ENCODE measurements at places on chromosomes 4 and X.

- no peak for DNase-seq
Observed at GRCh38 chrX:33205321-33205720, 6.0 kb downstream of the DMD start.

DNA sequence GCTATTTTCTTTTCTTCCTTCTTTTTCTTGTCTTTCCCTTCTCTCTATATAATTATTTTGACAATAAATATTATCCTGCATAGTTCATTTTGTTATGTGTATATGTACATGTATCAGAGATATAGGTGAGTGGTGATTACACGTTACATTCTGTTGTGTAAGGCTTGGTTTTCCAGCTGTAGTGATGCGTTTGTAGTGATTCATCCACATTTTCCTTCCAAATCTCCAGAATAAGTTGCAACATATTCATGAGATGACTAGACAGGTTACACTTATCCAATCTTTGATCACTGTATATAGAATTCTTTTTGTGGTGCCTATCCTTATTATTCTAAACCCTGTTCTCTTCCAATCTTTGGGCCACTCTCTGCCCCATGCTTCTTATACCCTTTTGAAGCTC lies 540.2 kb downstream of the GBA3 start:
- DNase-seq: no peak

- no peak for DNase-seq
Observed at GRCh38 chr4:142367418-142368180, 478.5 kb downstream of the INPP4B start.

- no peak for DNase-seq
Observed at GRCh38 chr4:105236202-105236915, 89.7 kb downstream of the TET2 start.

- no peak for DNase-seq
Observed at GRCh38 chr4:52554612-52555355, 104.3 kb downstream of the USP46 start.

DNA sequence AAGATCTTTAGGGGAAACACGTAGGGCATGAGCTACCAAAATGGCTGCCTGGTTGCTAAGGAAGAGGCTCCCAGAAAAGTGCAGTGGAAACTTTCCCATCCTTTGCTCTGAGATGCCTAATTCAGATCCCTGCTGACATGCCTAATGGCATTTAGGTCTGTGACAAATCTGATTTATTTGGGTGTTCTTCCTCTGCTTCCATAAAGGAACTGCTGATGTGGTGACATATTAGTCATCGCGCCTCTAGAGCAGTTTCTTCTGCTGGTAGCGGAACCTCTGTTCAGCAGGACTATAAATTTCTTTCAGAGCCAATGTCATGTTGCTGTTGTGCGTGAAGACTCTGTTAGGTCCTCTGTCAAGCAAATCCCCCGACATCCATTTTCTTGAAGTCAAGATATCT lies 310.0 kb downstream of the PDHA2 start:
- DNase-seq: no peak

GRCh38 chr4:77582711-77583110 lies 22.9 kb upstream of the CXCL13 start:
- DNase-seq: no peak

DNA sequence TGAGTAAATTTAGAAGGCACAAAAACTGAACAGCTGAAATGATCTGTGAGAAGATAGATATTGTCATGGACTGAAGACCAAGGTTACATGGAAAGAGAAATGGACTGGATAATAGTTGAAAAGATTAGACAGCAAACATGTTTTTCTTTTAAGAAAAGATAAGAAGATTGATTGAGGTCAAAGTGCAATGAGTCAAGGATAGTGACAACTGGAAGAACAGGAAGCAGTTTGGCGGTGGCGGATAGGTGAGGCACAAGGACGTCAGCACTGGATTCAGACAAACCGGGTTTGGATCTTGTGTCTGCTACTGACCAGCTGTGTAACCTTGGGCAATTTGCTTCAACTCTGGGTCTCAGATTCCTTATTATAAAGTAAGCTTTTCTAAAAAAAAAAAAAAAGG lies 2.0 kb upstream of the HPGD start:
- DNase-seq: no peak

DNA sequence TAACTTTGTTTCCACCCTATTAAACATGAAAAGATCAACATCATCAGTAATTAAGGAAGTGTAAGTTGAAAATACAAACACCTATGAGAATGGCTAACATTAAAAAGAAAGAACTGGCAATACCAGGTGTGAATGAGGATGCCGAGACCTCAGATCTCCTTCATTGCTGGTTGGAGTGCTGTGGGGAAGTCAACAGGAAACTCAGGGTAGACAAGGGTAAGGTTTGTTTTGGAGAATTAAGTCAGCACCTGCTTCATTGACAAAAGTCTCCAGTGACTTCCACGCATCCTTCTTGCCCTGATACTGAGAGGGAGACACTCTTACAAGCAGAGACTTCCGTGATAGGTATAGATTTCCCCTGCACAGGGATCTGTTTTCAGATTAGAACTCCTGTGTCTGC lies 106.1 kb downstream of the IRF2 start:
- no peak for DNase-seq

GRCh38 chr4:24209131-24209530 lies 319.3 kb upstream of the PPARGC1A start:
- no peak for DNase-seq

GRCh38 chr4:16779028-16779675 lies 119.3 kb downstream of the LDB2 start:
- no peak for DNase-seq

DNA sequence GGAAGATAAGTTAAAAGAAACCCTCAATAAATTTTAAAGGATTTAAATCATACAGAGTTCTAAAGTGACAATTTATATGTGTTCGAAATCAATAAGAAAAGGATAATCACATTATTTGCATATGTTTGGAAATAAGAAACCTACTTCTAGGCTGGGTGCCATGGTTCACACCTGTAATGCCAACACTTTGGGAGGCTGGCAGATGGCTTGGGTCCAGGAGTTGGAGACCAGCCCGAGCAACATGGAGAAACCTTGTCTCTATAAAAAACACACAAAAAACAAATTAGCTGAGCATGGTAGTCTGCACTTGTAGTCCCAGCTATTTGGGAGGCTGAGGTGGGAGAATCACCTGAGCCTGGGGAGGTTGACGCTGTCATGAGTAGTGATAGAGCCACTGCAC lies 8.1 kb upstream of the SAP30 start:
- no peak for DNase-seq

DNA sequence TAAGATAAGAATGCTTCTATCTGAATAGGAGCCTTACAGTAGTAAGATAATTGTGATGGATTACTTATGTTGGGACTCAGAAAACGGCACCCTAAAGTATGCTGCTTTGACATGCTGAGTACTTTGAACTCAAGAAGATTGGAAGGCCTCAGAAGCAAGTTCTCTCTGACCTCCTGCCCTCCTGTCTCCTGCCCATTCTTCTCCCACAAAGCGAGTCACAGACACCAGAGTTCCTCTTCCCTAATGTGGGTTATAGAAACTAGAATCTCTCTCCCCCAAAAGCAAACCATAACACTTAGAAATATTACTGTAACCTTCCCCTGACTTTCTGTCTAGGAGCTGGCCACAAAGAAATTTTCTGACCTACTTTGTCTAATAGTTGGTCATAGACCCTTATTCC lies 76.5 kb downstream of the DDIT4L start:
- no peak for DNase-seq

GRCh38 chr4:19850909-19851308 lies 400.8 kb upstream of the SLIT2 start:
- no peak for DNase-seq

- DNase-seq: no peak
Observed at GRCh38 chrX:97026406-97026805, 142.7 kb downstream of the RPA4 start.

GRCh38 chr4:27084685-27085361 lies 224.2 kb downstream of the STIM2 start:
- peak; percentile 6 for DNase-seq

DNA sequence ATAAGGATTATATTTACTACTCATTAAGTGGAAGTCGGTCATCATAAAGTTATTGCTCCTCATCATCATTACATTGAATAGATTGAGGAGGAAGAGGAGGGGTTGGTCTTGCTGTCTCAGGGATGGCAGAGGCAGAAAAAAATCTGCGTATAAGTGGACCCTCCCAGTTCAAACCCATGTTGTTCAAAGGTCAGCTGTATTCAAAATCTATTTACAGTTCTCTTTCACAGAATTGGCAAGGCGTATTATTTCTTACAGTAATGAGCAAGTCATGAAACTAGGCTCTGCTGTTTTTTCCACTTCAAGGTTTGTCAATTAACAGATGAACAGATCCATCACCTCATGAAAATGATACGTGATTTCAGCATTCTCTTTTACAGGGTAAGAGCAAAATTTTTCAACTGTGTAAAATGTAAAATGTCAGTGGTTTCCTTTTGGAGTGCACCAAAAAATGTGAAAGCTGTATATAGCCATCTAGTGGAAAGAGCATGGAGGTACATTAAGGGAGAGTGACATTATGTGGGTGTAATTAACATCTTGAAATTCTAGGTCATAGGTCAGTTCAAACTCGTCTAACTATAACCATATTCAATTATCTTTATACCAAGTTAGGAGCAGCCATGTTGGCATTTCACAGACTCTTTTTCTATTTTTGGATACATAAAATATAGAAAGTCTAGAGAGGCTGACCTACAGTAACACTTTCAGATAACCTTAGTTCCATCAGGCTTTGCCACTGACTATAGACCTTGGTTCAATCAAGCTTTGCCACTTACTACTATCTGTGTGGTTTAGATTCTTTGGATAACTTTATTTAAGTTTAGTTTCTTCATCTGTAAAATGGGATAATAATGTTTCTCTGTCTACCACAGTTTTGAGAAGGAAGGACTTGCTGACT lies 30.1 kb downstream of the NEIL3 start:
- no peak for DNase-seq

GRCh38 chr4:109729718-109730618 lies at the start of gene PLA2G12A:
Gene PLA2G12A (minus strand): TSS chr4:109730070. CDS start chr4:109729809, 261 bp downstream.
- DNase-seq: peak; percentile 67

DNA sequence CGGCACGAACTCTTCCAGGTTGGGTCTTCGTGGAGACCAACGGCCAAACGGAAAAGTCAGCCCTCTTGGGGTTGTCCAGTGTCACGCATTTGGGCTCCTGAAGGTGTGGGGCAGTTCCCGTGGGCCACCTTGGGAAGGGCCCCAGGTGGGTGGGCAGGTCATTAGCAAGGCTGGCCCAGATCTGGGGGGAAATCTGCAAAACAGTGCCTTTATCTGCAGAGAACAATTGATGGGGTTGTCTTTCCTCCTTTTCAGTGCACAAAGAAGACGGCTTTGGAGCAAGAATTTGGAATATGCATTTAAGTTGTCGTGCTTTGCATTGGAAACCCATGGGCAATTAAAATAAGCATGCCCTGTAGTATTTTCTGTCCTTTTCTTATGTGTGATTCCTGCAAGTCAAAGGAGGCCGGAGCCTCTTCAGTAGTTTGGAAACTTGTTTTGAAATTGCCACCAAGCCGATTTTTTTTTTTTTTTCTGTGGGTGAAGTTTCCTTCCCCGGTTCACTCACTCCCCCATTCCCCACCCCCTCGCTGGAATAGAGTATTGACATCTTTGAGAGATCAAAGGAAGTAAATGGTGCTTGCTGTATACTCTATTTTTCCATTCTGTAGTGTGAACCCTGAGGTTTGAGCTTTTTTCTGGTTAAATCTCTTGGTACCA lies 9.8 kb downstream of the ZIC3 start:
- DNase-seq: no peak

DNA sequence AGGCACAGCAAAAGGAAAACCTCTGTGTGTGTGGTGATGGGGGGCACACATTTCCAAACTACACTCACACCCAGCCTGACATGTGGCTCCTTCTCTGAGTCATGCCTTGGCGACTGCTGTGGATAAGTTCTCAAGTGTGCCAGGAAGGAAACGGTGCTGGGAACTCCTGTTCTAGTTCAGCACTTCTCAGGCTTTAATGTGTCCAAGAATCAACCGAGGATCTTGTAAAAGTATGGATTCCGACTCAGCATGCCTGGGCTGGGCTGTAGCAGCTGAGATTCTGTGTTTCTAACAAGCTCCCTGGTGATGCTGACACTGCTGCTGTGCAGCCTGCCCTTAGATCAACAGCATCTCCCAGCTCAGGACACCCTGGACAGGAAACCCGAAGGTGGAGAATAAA lies 20.2 kb downstream of the CLNK start:
- no peak for DNase-seq

DNA sequence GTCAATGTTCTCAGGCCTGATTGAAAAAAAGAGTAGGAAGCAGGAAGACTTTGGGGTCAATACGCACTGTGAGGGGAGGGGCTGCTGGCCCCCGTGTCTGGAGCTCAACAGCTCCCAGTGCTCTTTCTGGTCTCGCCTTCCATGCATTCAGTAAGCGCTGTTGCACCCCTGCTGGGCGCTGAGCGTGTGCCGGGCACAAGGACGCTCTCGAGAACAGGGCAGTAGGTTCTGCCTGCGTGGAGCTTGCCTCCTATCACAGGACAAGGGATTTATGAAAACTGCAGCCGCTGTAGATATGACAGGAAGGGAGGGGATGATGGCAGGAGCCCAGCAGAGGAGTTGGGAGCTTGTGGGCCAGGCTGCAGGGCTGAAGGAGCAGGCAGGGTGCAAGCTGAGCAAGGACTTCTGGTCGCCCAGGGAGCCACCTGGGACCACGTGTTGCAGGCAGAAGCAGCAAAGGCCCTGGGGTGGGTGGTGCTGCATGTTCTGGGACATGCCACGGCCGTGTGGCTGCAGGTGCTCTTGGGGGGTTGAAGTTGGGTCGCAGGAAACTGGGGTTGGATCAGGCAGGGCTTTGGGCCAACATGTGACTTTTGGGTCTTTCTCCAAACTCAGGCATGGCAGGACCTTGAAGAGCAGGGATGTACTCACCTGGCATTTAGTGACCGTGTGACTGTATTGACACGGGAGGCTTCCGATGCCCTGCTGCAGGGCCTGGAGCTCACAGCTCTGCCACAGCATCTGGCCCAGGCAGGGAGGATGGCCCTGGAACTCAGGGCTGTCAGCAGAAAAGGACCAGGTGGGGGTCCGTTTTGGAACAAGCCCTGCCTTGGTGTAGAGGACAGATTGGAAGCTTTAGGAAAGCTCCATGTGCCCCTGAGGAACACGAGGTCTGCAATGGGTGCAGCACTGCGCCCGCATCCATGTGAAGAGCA lies 97.9 kb downstream of the CPZ start:
- no peak for DNase-seq

GRCh38 chr4:11546391-11547175 lies 117.9 kb upstream of the HS3ST1 start:
- DNase-seq: no peak

DNA sequence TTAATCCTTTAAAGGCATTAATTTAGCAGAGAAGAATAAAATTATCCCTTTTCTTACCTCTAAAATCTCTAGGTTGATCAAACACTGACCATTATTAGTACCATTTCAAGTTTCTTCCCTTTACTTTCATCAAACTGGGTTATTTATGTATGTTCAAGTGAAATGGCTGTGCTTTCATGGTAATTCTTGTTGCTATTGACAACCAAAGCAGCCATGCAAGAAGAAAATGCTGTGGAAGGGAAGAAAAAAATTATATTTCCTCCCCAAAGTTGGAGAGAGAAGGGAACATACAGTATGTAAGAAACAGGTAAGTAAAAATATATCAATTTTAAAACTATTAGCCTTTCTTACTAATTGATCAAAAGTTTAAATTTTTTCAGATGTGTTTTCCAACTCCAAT lies 16.2 kb downstream of the NPNT start:
- DNase-seq: no peak

Data from activated CD4-positive, alpha-beta T cell treated with anti-CD3 and anti-CD28 coated beads, Interleukin-2, amount 50 U/mL, for 48 hours (primary cell).